ENCODE measurements at places on chromosomes 11 and 22. TPM values are rescaled to one million over a fixed set of nuclear protein-coding genes. Genes with fewer than 3 reads are reported as not detected.

DNA sequence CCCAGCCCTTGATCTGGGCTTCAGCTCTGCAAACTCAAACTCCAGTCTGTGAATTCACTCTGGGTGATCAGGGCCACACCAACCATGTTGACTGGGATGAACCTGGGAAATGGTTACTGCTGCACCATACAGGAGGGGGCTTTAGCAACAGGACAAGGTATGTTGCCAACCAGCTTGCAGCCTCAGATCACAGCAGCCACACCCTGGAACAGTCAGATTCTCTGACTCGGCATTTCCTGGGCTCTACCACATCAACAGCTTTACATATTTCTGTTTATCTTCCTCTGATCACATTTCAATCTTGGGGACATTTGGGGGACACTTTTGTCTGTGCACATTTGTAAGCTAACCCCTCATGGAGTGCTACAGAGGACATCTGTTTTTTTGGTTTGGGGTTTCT, 267.0 kb upstream of the NCAM1 start:
- no peak overlapping the region for H3K27ac ChIP-seq
- no peak for DNase-seq
- no peak overlapping the region for H3K4me3 ChIP-seq
- H3K36me3 ChIP-seq: no peaks in the 10 kb centered on the region

DNA sequence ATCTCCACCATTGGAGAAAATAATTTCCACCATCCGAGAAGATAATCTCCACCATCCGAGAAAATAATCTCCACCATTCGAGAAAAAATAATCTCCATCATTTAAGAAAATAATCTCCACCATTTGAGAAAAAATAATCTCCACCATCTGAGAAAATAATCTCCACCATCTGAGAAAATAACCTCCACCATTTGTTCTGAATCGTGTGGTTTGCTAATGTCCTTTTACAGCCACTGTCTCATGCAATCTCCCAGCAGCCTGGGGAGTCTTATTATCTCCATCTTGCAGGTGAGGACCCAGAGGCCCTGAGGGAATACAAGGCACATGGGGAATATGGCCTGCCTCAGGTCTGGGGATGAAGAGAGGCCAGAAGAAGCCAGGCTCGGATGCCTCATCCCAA, 54.1 kb upstream of the TCF20 start:
- no peak for DNase-seq
- no peak overlapping the region for H3K27ac ChIP-seq
- H3K27me3 ChIP-seq: no peaks in the 10 kb centered on the region
- no peak overlapping the region for H3K4me3 ChIP-seq

GRCh38 chr11:30876663-30877396, 290.7 kb upstream of the MPPED2 start:
- H3K27ac ChIP-seq: no peak overlapping the region
- H3K4me1 ChIP-seq: no peaks in the 10 kb centered on the region
- H3K4me3 ChIP-seq: no peak overlapping the region

- H3K27ac ChIP-seq: no peak overlapping the region
- DNase-seq: no peak
- no peak overlapping the region for H3K4me3 ChIP-seq
- H3K27me3 ChIP-seq: no peaks in the 10 kb centered on the region
- H3K4me1 ChIP-seq: no peaks in the 10 kb centered on the region
These were observed 212.5 kb upstream of the SEZ6L start for GRCh38 chr22:25956801-25957200.

- no peaks in the 10 kb centered on the region for H3K27me3 ChIP-seq
- H3K27ac ChIP-seq: peak overlapping the region; percentile 95
- DNase-seq: peak; percentile 25
These were observed 697 bp downstream of the LGALS1 start for GRCh38 chr22:37675930-37676735.

DNA sequence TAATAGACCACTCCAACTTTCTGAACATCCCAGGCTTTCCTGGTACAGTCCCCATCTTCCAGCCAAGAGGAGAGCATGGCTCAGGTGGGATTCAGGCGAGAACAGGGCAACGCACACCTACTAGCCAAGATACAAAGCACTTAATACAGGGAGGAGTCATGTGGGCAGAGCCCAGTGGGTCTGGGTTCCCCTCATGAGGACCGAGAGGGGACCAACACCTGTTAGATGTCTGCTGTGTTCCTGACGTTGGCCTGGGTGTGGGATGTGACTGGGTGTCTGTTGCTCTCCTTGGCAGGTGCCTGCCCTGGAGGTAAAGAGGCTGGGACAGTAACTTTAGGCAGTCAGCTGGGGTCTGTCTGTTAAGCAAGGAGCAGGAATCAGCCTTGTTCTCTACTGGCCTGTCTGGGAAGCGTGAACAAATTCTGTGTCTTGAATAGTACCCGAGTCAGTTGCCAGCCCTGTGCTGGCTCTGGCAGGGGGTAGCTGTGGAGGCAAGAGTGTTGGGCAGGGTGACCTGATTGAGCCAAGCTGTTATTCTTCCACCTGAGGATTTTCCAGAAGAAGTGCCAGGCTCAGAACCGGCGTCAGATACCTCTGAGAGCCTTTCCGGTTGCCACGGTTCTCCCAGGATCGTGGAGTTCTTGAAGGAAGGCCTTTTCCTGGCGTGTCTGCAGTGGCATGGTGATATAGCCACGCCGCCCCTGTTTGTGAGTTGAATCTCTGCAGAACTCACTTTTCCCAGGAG, 56.3 kb downstream of the BCR start:
- no peak overlapping the region for H3K4me3 ChIP-seq
- H3K27ac ChIP-seq: no peak overlapping the region
- no peaks in the 10 kb centered on the region for H3K27me3 ChIP-seq
- peaks cover 18% of the 10 kb centered on the region for H3K4me1 ChIP-seq

GRCh38 chr22:32465661-32466060, 1.4 kb upstream of the BPIFC start:
- no peak overlapping the region for H3K27ac ChIP-seq
- no peak overlapping the region for H3K4me3 ChIP-seq
- H3K4me1 ChIP-seq: peaks cover 2% of the 10 kb centered on the region
- H3K27me3 ChIP-seq: peaks cover 2% of the 10 kb centered on the region
- no peak for DNase-seq
- no peaks in the 10 kb centered on the region for H3K36me3 ChIP-seq

DNA sequence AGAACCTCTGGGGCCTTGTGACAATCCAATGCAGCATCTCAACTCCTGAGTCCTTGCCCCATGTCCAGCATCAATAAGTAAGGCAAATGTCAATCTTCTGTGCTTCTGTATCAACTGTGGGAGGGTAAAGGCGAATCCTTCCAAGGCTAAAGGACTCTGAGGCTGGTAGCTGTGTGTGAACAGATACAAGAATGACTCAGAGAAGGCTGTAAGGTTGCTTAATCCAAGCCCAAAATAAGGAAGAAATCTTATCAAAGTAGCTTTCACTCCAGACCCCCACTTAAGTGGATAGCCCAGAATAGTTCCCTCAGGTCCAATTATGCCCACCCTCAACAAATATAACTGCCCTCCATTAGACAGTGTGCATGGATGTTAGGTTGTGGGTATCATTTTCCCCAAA, 28.1 kb upstream of the SCGB1A1 start:
- peaks cover 7% of the 10 kb centered on the region for H3K27me3 ChIP-seq
- peaks cover 3% of the 10 kb centered on the region for H3K4me1 ChIP-seq
- no peaks in the 10 kb centered on the region for H3K36me3 ChIP-seq
- no peak overlapping the region for H3K27ac ChIP-seq
- H3K4me3 ChIP-seq: no peak overlapping the region

DNA sequence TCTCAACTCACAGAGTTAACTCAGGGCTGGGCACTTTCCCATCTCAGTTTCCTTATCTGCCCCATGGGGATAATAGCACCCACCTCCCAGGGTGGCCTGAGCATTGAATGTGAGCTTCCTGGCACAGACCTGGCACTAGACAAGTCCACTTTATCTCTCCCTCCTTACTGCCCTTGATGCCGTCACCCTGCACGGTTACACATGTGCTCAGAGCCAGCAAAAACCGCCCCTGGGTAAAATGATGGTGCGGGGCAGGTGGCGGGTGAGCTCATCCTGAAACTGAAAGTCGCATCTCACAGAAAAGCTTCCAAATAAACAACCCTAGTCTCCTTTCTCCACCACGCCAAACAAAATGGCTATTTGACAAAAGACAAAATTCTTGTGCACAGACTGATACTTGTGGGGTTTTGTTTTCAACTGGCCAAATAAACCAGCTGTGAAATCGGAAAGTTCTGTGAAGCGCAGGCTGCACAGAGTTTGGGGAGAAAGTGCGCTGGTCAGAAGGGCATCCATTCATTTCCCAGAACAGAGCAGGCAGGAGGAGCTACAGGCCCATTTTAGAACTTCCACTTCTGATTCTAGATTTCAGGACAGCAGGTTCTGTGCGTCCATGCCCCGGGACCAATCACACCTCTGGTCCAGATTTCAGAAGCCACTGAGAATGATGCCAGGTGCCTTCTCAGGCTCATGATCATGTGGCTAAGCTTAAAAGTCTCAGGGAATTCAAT, 138.1 kb downstream of the SHANK2 start:
- H3K27ac ChIP-seq: no peak overlapping the region
- no peaks in the 10 kb centered on the region for H3K36me3 ChIP-seq
- no peak for DNase-seq
- H3K4me3 ChIP-seq: no peak overlapping the region
- H3K27me3 ChIP-seq: no peaks in the 10 kb centered on the region

DNA sequence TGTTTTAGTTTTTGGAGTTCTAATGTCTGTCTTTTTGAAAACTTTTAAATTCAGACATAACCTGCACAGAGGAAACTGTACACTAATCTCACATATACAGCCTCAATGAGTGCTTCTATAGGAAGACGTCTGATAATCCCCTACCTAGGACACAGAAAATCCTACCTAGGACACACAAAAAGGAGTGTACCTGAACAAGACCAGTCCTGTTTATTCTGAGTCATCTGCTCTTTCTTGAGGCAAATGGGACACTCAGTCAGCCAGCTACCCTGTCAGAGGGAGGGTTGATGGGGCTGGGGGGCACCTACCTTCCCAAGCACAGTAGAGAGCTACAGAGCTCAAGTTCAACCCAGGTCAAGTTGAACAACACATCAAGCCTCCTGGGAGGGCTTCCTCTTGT, 346.6 kb upstream of the NCAM1 start:
- no peaks in the 10 kb centered on the region for H3K36me3 ChIP-seq
- H3K27me3 ChIP-seq: no peaks in the 10 kb centered on the region
- no peak for DNase-seq
- H3K4me1 ChIP-seq: no peaks in the 10 kb centered on the region
- no peak overlapping the region for H3K27ac ChIP-seq

GRCh38 chr11:65606876-65607613, 7.0 kb downstream of the MAP3K11 start:
- H3K27me3 ChIP-seq: no peaks in the 10 kb centered on the region
- peak; percentile 97 for DNase-seq
- peak overlapping the region; percentile 32 for H3K4me3 ChIP-seq
- peak overlapping the region; percentile 69 for H3K27ac ChIP-seq

- no peak overlapping the region for H3K27ac ChIP-seq
- no peaks in the 10 kb centered on the region for H3K4me1 ChIP-seq
- H3K36me3 ChIP-seq: no peaks in the 10 kb centered on the region
- DNase-seq: no peak
- peaks cover 34% of the 10 kb centered on the region for H3K27me3 ChIP-seq
These were observed 12.6 kb upstream of the NECTIN1 start for GRCh38 chr11:119741369-119742262.

GRCh38 chr11:68150037-68150436, 28.8 kb upstream of the CHKA start:
- no peak overlapping the region for H3K27ac ChIP-seq
- no peaks in the 10 kb centered on the region for H3K27me3 ChIP-seq
- H3K4me3 ChIP-seq: no peak overlapping the region
- no peaks in the 10 kb centered on the region for H3K36me3 ChIP-seq
- no peaks in the 10 kb centered on the region for H3K4me1 ChIP-seq

GRCh38 chr22:38415561-38416321, 39.3 kb downstream of the KCNJ4 start:
- no peak overlapping the region for H3K4me3 ChIP-seq
- no peak overlapping the region for H3K27ac ChIP-seq
- no peaks in the 10 kb centered on the region for H3K4me1 ChIP-seq
- no peak for DNase-seq

DNA sequence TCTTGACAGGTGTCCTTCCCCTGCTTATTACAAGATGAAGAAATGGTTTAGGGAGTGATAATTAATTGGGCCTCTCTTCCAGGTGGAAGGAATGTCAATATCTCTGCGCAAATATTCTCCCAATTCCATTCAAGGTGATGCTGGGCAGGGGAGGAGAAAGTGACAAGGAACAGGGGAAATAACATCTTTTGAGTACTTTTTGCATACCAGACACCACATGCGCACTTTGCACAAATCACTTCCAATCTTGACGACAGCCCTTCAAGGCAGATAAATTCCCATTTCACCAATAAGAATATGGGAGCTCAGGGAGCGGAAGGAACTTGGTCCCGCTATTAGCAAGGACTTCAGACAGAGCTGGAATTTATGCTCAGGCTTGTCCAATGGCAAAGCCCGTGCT, 145.1 kb upstream of the TBCEL start:
- H3K27me3 ChIP-seq: no peaks in the 10 kb centered on the region
- no peak for DNase-seq

DNA sequence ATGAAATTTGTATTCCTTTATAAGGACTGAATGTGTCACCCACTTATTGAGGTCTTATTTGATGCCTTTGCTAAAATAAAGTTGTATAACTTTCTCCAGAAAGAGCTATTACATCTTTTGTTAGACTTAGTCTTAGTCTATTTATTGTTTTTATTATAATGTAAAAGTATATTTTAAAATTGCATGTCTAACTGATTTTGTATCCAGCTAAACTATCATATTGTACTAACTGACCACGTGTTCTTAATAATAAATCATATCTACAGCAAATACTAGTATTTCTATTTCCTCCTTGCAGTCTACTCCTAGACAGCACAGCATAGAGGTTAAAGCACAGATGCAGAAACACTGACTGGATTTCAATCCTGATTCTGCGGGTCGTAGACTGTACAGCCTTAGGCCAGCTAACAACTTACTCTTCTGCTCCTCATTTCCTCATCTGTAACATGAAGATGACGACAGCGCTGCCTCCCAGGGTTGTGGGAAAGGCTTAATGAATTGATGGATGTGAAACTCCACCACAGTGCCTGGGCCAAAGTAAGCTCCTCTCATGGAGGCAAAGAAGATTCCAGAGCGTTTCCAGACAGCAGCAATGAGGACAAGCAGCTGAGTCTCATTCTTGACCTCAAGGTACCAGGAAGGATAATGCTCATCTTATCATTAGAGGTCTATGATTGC, 13.2 kb downstream of the IFITM10 start:
- peaks cover 7% of the 10 kb centered on the region for H3K27me3 ChIP-seq
- H3K4me3 ChIP-seq: no peak overlapping the region
- no peak overlapping the region for H3K27ac ChIP-seq
- no peak for DNase-seq
- H3K36me3 ChIP-seq: no peaks in the 10 kb centered on the region

Gene CATSPER1
- not detected for total RNA-seq

Gene CCDC89
- 4.1 TPM for total RNA-seq

Gene CRYBB2
- not detected for total RNA-seq

Gene KRTAP5-8
- total RNA-seq: not detected

Data from fibroblast of lung (primary cell).